CD4-positive, alpha-beta T cell treated with Interferon gamma for 1 hour (primary cell): ENCODE measurements at places on chromosomes 1 and 21.

GRCh38 chr1:237672748-237673147, 218.0 kb downstream of the ZP4 start:
- no peak for DNase-seq

DNA sequence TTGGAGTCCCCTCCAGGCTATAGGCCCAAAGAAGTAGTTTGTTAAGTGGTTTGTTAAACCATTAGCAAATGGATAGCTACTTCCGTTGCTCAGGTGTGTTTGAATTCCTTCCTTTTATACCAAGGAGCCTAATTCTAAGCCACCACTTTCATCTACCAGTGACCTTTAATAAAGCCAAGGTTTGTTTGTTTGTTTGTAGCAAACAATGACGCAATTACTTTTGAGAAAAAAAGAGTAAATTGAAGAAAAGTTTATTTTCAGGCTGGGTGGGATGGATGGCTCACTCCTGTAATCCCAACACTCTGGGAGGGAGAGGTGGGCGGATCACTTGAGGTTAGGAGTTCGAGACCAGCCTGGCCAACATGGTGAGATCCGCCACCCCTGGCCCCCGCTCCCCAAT, 30.8 kb upstream of the RD3 start:
- no peak for DNase-seq

- no peak for DNase-seq
Observed at GRCh38 chr1:95287081-95287480, 53.1 kb downstream of the RWDD3 start.

DNA sequence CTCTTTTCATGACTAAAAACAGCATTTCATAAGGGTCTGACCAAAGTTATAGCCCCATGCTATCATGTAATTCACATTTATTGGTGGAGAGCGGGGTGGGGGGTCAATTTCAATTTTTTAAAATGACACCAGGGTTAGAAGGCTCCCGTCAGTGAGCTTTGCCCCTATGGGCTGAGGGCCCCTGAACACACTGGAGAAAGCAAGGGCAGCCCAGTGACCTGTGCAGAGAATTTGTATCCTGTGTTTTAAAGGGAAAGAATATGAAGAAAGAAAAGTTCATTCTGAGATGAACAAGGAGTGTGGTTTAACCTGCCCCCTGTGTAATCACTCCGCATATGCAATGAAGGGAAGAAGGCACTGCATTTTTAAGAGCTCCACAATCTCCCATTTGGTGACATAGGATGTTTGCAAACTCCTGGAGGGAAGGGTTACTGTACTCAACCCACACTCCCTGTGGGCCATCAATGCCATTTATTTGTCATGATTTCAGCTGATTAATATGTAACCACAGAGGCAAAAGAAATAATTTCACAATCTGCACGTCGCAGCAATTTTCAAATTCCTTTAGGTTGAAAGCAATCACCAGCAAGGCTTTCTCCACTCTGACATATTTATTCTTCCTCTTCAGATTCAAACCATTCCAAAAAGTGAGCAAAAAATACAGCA, 95.6 kb downstream of the ZNF281 start:
- DNase-seq, result no peak

- no peak for DNase-seq
Observed at GRCh38 chr1:205976708-205977401, 26.3 kb downstream of the RAB7B start.

DNA sequence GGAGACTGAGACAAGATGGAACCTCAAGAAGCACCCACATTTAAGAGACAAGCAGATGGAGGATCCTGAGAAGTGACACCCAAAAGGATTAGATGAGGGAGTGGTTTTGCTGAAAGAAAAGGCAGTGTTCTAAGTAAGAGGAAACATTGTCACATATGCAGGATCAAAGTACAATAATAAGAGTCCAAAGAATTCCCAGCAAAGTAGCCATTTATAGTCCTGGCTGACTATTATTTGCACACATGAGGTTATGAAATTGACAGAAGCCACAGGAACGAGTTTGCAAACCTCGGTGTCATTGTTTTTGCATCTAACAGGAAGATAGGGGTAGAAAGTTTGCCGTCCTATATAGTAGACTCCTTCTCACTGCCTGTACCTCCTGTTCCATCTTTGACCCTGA, 41.3 kb downstream of the CHRM3 start:
- no peak for DNase-seq

GRCh38 chr1:77405186-77405585, 123.4 kb downstream of the AK5 start:
- no peak for DNase-seq

GRCh38 chr1:115592264-115592663, 49.5 kb upstream of the VANGL1 start:
- no peak for DNase-seq

GRCh38 chr1:116110567-116111523, at the start of gene MAB21L3:
TSS of gene MAB21L3 (plus strand) at chr1:116111399. CDS start at chr1:116112616, 1,217 bp downstream.
- no peak for DNase-seq

DNA sequence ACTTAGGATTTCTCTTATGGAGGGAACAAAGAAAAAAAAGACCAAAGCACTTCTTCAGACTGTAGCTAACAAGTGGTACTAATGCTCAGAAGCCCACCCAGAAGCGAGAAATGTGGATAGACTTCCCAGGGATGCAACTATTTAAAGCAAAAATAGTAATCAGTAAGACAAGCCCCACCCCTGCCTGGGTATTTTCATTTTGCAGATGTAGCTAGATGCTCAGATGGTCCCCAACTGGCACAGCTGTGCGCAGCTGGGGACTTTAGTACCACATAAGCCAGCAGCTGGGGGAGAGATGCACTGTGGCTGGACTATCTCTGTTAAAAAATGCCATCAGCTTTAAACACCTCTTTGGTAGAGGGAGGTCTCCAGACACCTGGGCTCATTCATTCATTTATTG, 77.8 kb upstream of the SPAG17 start:
- no peak for DNase-seq
